Bronchus fibroblast of lung (primary cell): ENCODE measurements at places on chromosomes 4 and X. TPM values are rescaled to one million over a fixed set of nuclear protein-coding genes. Genes with fewer than 3 reads are reported as not detected.

VGLL1 gene
- total RNA-seq, result not detected in 2 replicates

ZNF157 gene
- total RNA-seq, result 0.17 TPM in 1 of 2 replicates, not detected in the other

EXOC1L gene
- not detected in 2 replicates for total RNA-seq

XAGE1B gene
- total RNA-seq, result not detected in 2 replicates

GPR82 gene
- total RNA-seq, result not detected in 2 replicates

PFKFB1 gene
- total RNA-seq, result 0.45 TPM in 1 of 2 replicates, not detected in the other

ASMT gene
- total RNA-seq, result not detected in 2 replicates

ZXDA gene
- 1.3 and 2.2 TPM in 2 replicates for total RNA-seq

FAM47E gene
- total RNA-seq, result 0.15 and 0.17 TPM in 2 replicates

PRKX gene
- total RNA-seq, result 9.1 and 10.3 TPM in 2 replicates

SPANXB1 gene
- total RNA-seq, result not detected in 2 replicates

TIGD4 gene
- under 0.01 and 0.17 TPM in 2 replicates for total RNA-seq

SSX4B gene
- total RNA-seq, result not detected in 2 replicates

CCDC110 gene
- total RNA-seq, result 0.45 TPM in 1 of 2 replicates, not detected in the other

NPY5R gene
- not detected in 2 replicates for total RNA-seq

REELD1 gene
- total RNA-seq, result not detected in 2 replicates

QRFPR gene
- under 0.01 TPM in 2 replicates for total RNA-seq

FDCSP gene
- total RNA-seq, result 0.67 TPM in 1 of 2 replicates, not detected in the other

PLP1 gene
- total RNA-seq, result under 0.01 and 1.5 TPM in 2 replicates

SLIT2 gene
- total RNA-seq, result 4.5 and 5.5 TPM in 2 replicates

EPHA5 gene
- under 0.01 and 0.17 TPM in 2 replicates for total RNA-seq

PAGE1 gene
- total RNA-seq, result not detected in 2 replicates

CYBB gene
- not detected in 2 replicates for total RNA-seq

GYG2 gene
- total RNA-seq, result 5.9 and 6.1 TPM in 2 replicates

BTK gene
- not detected in 2 replicates for total RNA-seq

SSX4 gene
- total RNA-seq, result not detected in 2 replicates

GLA gene
- 32.9 and 33.5 TPM in 2 replicates for total RNA-seq
